ENCODE measurements at places on chromosomes 5 and 9.

DNA sequence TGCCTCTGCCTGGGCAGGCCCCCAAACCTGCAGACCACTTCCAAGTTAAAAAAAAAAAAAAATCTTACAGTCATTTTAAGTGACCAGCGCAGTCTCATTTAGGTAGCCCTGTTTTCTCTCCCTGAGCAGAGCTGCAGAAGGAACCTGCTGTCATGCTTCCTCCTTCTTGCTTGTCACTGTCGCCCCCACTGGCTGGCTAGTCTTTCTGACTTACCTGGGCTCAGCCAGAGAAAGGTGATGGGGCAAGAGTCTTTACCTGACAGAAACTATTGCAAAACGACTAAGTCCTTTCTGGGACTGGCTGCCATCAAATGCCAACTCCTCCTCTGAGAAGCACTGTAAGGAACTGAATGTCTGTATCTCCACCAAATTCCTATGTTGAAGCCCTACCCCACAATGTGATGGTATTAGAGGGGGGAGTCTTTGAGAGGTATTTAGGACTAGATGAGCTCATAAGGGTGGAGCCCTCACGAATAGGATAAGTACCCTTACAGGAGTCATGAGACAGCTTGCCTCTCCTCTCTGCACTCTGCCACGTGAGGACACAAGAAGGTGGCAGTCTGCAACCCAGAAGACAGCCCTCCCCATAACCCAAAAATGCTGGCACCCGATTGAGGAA, 58.4 kb upstream of the SHC3 start:
- no peak for DNase-seq

DNA sequence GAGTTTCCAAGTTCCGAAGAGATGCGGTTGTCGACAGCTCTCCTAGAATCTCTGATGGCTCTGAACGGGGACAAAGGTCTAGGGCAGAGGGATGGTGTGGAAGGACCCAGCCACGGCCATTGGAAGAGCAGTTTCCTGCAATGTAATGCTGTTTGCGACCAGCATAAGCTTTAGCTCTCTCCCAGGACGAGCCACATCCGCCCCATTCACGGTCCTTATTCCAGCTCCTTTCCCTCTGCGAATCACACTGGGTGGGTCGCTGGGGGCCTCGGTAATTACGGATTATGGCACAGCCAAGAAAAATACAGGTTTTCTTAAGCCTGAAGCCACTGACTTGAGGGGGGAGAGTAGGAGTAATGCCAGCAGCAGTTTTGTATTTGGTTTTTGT, 22.7 kb downstream of the ANXA2R start:
- DNase-seq, result no peak

GRCh38 chr5:120446068-120446492, 18.0 kb upstream of the PRR16 start:
- DNase-seq, result no peak

GRCh38 chr9:125476645-125477044, 215.0 kb downstream of the GAPVD1 start:
- no peak for DNase-seq

DNA sequence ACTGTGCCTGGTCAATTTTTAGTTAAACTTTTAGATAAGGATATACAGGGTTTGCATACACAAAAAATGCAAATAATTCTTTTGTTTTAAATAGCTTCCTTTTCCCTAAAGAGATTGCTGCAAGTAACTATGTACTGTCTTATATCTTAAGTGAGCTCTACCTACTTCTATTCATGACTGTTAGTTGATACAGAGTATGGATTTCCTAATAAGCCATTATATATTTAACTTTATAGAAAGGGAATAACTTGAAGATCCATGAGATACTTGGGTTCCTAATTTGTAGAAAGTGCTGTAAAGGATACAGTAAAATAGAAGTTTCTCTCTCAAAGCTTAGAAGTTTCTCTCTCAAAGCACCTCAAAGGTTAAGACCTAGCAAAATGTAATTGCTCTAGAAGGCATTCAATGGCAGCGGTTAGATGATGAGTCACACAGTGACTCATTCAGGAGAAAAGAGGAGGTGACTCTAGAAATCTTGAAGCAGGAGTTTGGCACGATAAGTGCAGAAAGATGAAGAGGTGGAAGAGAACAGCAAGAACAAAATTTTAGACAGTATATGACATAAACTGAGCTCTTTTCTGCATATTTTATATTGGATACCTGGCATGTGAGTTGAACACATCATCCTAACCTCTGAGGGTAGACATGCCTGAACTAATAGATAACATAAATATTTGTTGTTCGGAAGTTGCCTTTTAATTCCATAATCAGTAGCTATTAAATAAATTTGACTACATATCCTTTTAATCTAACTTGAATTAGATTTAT, 5.5 kb upstream of the DNAJC21 start:
- DNase-seq, result no peak

GRCh38 chr9:2299156-2299842, 284.2 kb downstream of the SMARCA2 start:
- DNase-seq, result no peak

DNA sequence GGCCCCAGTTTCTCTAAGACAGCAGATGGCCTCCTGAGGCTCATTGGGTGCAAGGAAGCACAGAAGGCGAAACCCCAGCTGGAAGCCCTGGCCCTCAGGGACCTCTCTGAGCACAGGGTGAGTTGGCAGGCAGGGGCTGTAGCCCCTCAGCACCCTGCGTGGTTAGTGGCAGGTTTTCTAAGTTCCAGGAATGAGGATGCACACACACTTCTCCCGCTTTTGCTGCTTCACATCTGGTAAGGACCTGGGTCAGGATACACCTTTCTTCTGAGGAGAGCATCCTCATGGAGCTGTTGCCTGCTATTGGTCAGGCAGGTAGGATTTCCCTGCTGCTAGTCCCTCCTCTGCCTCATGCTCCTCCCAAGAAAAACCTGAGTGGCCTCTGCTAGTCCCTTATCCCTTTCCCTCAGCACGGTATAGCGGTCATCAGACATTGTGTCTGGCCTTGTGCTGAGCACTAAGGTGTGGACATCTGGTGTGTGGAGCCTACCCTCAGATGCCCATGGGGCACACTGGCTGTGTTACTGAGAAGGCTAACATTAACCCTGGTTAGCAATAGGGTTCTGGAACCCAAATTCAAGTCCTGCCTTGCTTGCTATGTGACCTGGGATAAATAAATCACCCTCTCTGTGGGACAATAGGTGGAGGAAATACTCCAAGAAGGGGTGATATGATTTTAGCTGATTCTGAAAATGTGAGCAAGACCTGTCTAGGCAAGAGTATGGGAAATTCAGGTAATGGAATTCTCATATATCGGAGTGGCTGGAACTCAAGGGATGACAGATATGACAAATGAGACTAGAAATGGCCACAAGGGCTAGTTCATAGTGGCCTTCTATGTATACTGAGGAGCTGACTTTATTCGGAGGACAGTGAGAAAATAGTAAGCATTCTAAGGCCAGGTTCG, 1.6 kb downstream of the SLC22A4 start:
- no peak for DNase-seq
